Stimulated activated CD4-positive, alpha-beta T cell treated with anti-CD3 and anti-CD28 coated beads, Interleukin-15, amount 100 ng/mL, for 1 hour (primary cell): ENCODE measurements at places on chromosomes 11 and 22.
A peak's percentile ranks its signal among the peaks of the same experiment; 100 is the strongest.

DNA sequence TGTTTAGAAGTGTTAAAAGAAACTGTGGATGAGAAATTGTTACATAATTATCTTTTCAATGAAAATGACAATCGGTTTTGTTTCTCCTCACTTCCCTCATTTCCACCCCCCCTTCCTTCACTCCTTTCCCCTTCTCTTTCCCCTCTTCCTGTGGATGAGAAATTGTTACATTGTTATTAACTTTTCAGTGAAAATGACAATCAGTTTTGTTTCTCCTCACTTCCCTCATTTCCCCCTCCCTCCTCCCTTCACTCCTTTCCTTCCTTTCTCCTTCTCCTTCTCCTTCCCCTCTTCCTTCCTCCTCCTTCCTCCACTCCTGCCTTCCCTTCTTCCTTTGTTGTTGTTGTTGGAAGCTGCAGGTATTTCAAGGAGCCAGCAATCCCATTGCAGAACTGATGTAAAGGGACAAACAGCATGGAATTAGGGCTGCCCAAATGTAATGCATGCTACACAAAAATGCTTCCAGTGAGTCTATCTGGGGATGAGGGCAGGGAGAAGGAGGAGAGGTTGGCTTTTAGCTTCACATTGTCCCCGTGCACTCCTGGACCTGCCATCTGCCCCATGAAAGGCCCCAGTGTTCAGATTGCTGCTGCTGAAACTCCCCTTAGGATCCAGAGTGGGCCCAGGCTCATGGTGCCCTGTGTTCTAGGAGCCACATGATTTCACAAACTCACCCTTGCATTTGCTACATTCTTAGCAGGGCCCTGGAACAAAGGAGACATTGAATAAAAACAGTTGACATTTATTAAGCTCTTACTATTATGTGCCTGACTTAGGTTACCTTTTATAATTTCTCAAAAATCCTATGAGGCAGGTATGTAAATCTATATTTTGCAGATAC is 133.0 kb upstream of the TIMP3 start:
- DNase-seq: no peak

- no peak for DNase-seq
These were observed 67.7 kb downstream of the SNX19 start for GRCh38 chr11:130848361-130849214.

GRCh38 chr11:78676026-78676557 is 101.4 kb upstream of the NARS2 start:
- DNase-seq: no peak

DNA sequence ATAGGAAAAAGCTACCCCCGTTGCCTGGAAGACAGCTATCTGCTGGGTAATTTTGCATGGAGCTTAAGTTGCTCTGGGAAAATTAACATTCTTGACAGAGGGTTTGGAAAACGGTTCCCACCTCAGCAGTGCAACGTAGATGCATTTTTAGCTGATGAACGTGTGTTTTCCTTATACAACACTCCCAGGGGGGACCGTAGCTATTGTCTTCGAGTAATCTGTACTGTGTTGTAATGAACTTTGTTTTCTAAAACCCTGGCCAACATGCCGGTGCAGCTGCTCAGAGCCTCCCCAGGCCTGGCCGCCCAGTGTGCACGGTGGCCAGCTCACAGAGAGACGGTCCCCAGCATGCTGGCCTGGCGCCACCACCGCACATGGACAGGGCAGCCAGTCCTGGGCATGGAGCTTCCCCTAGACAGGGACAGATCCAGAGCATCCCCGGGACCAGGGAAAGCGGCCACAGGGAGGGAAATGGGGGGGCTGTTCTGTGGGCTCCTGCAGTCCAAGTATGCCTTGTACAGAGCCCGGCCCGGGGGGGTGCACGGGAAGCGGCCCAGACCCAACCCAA is 2.2 kb downstream of the TNNT3 start:
- no peak for DNase-seq

- peak; percentile 75 for DNase-seq
These were observed 706 bp downstream of the SF1 start for GRCh38 chr11:64777449-64778222.

- DNase-seq: no peak
These were observed 90.7 kb downstream of the C11orf87 start for GRCh38 chr11:109512680-109513079.

DNA sequence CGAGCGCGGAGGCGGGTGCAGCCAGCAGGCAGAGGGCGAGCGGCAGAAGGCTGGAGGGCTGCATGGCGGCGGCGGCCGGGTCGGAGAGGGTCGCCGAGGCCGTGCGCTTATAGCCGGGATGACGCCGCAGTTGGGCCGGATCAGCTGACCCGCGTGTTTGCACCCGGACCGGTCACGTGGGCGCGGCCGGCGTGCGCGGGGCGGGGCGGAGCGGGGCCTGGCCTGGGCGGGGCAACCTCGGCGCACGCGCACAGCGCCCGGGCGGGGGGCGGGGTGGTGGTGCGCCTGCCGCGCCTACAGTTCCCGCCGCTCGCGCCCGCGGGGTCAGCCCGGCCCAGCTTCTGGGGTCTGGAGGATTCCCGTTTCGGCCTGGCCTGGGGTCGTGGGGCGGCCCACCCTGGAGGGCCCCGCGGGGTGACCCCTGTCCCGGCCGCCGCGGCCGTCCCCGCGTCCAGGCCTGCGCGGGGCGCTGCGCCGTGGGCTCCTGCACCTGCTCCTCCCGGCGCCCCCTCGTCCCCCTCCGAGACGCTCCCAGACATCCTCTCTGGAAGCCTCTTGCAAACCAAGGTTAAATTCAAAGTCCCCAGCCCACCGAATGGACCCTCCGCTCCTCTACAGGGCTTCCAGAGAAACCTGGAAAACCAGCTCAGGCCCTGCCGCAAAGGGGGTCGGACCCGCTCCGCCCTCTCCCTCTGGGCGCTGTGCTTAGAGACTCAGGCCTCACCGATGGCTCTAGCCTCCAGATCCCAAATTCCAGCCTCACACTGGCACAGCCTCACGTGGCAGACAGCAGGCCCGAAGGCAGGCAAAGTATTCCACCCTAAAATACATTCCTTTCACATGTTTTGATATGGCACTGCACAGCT is at the start of gene CTSD:
TSS of gene CTSD (minus strand) at position 132 of the 866 bp plus-strand sequence. CDS start at position 64, 68 bp downstream.
- DNase-seq: peak; percentile 91

DNA sequence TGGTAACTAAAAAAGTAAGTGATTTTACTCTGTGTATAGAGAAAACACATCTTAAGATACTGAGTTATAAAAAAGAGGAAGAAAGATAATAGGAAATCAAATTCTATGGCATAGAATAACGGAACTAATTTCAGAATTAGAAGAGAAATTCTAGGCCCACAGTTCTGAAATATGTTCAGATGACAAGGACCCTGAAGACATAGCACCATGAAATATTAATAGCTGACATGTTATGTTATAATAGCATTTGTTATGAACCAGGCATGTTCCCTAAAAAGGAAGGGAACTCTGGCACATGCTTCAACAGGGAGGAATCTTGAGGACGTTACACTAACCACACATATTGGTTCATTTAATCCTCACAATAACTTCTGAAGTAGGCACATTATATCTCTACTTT is 32.7 kb downstream of the PRDM10 start:
- no peak for DNase-seq

DNA sequence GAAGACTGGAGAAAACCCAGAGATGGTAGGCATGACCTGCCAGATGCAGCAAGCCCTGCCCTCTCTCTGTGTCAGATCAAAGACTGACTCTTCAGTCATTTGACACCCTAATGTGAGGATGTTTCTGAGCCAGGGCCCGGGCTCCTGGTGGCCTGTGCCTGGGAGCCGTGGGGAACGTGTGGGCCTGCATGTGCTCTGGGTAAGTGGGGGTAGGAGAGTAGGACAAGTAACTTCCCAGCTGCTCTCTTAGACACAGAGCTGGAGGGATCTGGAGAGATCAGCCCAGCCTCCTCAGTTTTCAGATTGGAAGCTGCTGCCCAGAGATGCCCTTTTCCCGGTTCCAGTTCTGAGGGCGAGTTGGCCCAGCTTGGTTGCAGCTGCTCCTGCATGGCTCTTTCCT is 110.8 kb downstream of the TEAD1 start:
- no peak for DNase-seq

- no peak for DNase-seq
These were observed 149.1 kb downstream of the LARGE1 start for GRCh38 chr22:33771136-33771535.

GRCh38 chr11:72224564-72225410 is at the start of gene INPPL1:
TSS of gene INPPL1 (plus strand) at chr11:72224767. CDS start at chr11:72224985, 218 bp downstream.
- no peak for DNase-seq

DNA sequence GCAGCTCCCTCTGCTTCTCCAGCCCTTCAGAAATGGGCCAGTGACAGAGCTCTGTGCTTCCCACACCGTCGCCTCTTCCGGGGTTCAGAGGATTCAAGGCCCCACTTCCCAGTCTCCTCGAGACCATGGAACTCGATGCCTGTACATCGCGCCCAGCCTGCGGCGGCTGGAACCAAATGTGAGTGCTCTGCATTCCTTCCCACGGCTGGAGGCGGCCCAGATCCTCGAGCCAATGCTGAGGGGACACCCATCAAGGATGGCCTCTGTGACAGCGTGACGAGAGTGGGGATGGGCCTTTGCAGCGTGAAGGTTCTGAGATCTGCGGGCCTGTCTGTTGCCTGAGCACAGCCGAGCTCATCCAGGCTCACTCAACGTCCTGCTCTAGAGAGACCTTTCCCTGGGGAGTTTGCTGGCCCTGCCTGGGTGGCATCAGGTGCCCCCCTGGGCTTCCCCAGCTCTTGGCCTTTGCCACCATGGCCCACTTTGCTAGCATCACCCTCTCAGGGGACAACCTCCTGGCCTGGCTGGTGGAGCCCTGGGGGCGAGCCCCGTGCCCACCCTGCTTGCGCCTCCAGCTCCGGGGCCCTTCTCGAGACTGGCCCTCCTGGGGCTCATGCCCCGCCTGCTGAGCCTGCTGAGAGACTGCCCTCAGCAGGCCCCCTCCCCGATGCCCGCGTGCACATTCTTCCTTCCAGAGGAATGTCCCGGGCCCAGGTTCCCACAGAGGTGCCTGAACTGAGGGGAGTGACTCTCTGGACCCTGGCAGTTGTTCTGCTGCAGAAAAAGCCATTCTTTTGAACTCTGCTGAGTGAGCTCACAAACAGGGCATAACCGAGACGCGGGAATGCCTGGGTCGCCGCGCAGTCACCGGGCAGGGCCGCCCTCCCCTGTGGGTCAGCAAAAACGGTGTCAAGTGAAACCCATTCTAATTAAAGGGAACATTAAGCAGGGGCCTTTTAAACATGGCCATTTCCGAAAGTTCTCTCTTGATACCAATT is 7.3 kb upstream of the MYEOV start:
- DNase-seq: no peak

DNA sequence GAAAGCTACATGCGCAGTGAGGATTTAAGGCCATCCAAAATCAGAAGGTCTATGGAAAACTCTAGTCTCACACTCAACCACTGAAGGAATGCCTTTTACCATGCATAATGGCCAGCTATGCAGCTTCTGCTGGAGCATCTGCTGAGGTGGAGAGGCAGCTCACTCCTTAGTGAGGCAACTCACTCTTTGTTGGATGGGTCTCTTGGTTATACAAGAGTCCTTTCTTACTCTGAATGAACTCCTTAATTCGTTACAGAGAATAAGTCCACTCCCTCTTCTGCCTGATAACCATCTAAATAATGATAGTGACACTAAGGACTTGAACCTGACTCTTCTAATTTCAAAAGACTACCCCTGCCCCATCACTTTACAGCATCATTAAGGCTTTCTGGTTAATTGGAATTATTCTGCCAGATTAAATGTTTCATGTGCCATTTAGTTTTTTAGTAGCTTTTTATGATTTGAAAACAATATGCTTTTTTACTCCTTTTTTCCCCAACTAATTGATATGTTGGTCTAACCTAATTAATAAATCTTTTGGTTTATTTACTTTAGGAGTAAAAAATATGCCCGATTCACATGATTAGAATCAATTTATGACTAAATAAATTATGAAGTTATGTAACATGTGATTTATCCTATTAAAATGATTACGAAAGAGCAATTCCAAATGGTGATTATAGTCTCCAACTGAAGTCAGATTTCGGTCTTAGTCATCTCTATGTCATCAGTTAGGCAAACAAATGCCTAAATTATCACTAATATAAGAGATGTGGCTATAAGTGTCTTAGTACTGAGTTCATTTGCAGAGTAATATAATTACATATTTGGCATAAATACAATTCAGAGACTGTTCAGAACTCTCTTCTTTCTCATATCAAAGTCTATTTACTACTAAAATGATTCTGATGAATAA is 286.7 kb upstream of the CCDC90B start:
- no peak for DNase-seq

DNA sequence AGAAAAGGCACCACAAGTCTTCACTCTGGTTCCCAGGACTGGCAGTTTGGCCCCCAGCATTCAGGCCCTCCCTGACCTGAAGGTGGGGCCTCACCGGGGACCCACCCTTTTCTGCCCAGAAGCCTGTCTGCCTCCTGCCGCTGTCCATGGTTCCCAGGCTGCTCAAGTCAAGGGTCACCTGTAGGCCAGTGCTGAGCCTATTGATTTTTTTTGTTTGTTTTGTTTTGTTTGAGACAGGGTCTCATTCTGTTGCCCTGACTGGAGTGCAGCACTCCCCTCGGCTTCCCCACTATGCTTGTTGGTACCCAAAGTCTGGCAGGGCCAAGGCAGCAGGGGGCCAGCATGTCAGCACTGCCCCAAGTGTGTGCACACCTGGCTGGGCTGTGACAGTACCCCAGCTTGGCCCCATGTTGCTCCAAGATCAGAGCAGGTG is 11.0 kb upstream of the MED17 start:
- DNase-seq: no peak

DNA sequence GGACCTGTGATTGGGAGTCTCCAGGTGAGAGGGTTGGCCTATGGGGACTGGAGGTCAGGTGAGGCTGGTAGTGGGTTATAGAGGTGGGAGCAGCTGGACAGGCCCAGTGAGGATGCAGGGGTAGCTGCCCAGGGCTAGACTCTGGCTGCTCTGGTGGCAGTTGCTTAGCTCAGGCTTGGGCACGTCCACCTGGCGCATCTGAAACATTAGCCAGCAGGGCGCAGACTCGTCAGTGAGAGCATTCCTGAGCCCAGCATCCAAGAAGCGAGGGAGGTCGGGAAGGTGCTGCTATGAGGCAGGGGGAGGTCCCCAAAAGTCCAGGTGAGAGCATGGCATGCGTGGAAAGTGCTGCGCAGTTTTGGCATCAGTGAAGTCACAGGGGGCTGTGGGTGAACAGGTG is 3.5 kb upstream of the GGT1 start:
- DNase-seq: no peak

DNA sequence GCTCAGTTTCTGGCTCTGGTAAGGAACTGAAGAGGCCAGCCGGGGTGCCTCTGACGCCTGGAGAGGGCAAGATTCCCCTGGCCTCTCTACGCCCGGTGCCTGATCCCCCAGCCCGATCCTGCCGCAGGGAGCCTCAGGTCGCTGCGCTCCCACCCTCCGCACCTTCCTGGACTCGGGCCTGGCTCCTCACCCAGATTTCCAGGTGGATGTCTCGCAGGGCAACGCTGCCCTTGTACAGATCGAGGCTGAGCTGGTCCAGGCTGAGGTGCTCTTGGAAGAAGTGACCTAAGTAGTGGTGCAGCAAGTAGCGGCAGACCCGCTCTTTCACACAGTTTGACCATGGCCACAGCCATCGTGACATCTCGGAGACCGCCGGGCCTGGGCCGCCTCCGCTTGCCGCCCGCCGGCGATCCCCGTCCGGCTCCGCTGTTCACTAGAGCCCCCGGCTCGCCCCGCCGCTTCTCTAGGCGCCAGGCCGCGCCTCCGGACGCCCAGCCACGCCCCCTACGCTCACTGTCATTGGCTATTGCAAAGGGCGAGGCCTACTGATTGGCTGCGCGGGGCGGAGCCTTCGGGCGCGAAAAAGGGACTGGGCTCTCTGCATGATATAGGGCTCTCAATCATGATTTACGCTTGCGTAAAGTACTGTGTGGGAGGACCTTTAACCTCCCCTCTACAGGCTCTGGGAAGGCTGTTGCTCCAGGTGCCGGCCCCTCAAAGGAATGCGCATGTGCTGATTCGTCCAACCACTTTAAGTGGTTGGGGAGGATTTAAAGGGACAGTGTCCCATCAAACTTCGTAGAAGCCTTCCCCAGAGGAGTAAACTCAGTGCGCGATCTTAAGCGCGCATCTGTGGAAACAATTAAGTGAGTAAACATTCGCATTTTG is at the start of gene ATG2A:
TSS of gene ATG2A (minus strand) at position 435 of the 888 bp plus-strand sequence. CDS start at position 361, 74 bp downstream.
- peak; percentile 98 for DNase-seq
